ENCODE measurements at places on chromosomes 2 and 18. TPM values are rescaled to one million over a fixed set of nuclear protein-coding genes. Genes with fewer than 3 reads are reported as not detected.
A peak's percentile ranks its signal among the peaks of the same experiment; 100 is the strongest.

Gene KIAA2012
- total RNA-seq: not detected

Gene FLACC1
- 2.1 TPM for total RNA-seq

Gene CEP192
- total RNA-seq: 22.9 TPM

Gene COL5A2
- total RNA-seq: 1,955 TPM

Gene C1QL2
- not detected for total RNA-seq

- H3K27me3 ChIP-seq: no peaks in the 10 kb centered on the region
- peaks cover 19% of the 10 kb centered on the region for H3K4me1 ChIP-seq
- H3K27ac ChIP-seq: no peak overlapping the region
Observed at GRCh38 chr2:20643060-20643459, 7.8 kb downstream of the HS1BP3 start.

- H3K4me1 ChIP-seq: peaks cover 13% of the 10 kb centered on the region
- H3K36me3 ChIP-seq: no peaks in the 10 kb centered on the region
- no peak overlapping the region for H3K4me3 ChIP-seq
- H3K27ac ChIP-seq: no peak overlapping the region
- H3K27me3 ChIP-seq: no peaks in the 10 kb centered on the region
Observed at GRCh38 chr2:143740431-143740830, 611.2 kb downstream of the ARHGAP15 start.

DNA sequence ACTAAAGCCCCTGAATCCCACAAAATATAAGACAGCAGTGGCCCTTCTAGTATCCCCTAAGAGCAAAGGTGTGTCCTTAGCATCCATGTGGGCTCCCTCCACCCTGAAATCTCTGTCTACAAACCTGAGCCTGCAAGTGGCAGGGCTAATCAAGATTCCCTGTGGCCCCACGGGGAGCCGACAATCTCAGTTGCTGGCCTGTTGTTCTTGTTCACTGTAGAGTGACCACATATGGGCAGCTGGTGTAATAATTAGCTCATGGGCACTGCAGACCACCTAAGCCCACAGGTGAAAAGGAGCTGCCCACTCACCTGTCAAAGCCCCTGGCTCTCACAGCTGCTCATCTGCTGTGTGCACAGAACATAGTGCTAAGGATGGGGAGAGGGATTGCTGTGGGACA, 102.3 kb downstream of the MRO start:
- H3K27me3 ChIP-seq: peaks cover 4% of the 10 kb centered on the region
- no peak for DNase-seq
- H3K4me1 ChIP-seq: no peaks in the 10 kb centered on the region
- no peak overlapping the region for H3K27ac ChIP-seq

DNA sequence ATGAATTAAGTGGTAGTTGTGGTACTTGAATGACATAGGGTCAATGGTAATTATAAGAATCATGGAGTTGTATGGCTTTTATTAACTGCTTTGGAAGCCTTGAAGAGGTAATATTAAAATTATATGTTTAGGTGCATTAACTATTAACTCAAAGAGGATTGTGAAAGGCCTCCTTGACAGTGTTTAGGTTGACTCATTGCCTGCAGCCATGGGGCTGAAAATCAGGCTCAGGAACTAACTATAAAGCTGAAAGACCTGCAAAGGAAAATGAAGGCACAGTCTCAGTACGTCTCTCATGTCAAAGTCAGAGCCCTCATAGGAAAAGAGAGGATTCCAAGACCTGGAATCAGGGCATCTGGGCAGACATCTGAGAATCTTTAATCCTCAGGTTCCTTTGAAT, 31.0 kb downstream of the CACNB4 start:
- peaks cover 2% of the 10 kb centered on the region for H3K27me3 ChIP-seq
- no peak overlapping the region for H3K4me3 ChIP-seq
- H3K36me3 ChIP-seq: no peaks in the 10 kb centered on the region
- H3K27ac ChIP-seq: no peak overlapping the region
- peaks cover 17% of the 10 kb centered on the region for H3K4me1 ChIP-seq

DNA sequence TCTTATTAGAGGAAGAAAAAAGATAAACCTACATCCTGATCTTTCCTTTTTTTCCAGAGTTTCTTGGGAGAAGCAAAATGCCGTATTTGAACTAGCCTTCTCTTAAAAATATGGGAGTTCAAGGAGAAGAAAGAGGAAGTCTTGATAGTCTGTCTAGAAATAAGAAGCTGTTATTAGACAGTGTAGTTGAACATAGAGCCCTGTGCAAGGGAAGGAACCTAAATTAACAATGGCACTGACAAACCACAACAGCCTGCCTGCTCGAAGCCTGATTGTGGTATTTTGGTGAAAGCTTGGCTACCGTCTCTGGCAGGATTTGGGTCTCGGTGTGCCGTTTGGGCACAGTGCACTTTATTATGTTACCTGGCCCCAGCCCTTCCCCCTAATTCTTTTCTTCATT, 17.1 kb downstream of the SMARCAL1 start:
- H3K36me3 ChIP-seq: peaks cover 58% of the 10 kb centered on the region
- no peak for DNase-seq
- H3K4me3 ChIP-seq: no peak overlapping the region
- peaks cover 10% of the 10 kb centered on the region for H3K4me1 ChIP-seq
- no peaks in the 10 kb centered on the region for H3K27me3 ChIP-seq
- H3K27ac ChIP-seq: no peak overlapping the region

DNA sequence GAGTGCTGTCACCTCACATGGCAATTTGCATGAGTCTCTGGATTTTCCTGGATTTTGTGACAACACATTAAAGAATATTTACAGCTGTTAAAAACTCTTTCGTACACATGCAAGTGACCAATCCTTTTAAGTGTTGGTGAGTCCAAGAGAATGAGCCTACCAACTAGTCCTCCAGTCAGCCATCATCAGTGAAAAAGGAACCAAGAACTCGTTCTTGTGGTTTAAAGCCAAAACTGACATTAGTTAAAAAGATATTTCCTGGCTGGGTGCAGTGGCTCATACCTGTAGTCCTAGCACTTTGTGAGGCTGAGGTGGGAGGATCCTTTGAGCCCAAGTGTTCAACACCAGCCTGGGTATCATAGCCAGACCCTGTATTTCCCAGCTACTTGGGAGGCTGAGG, 215.4 kb upstream of the ITGA4 start:
- H3K36me3 ChIP-seq: no peaks in the 10 kb centered on the region
- DNase-seq: no peak
- no peak overlapping the region for H3K4me3 ChIP-seq
- H3K27ac ChIP-seq: no peak overlapping the region

GRCh38 chr2:53886406-53887280, 26.9 kb upstream of the GPR75 start:
- H3K36me3 ChIP-seq: peaks cover 66% of the 10 kb centered on the region
- DNase-seq: no peak
- no peaks in the 10 kb centered on the region for H3K4me1 ChIP-seq
- H3K27me3 ChIP-seq: no peaks in the 10 kb centered on the region

GRCh38 chr2:88234760-88235159, 64.6 kb downstream of the THNSL2 start:
- DNase-seq: peak; percentile 44
- no peak overlapping the region for H3K4me3 ChIP-seq
- no peaks in the 10 kb centered on the region for H3K4me1 ChIP-seq
- H3K27me3 ChIP-seq: peaks cover 11% of the 10 kb centered on the region

DNA sequence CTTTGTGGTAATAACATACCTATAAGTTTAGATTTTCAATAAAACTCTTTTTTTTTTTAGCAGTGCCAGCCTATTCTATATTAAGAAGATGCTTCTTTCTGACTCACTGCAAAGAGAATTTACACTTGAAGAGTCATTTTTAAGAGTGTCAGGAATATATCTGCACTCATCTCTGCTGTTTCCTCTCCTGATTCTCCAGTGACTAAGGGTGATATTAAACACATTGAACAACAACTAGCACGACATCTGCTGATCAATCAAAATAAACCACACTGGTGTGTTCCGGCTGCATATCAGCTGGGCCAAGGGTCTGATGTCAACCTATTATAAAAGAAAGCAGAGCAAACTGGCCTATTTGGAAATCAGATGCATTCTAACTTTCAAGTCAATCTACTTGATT, 15.0 kb downstream of the RAB27B start:
- peaks cover 19% of the 10 kb centered on the region for H3K27me3 ChIP-seq
- H3K27ac ChIP-seq: no peak overlapping the region
- no peak overlapping the region for H3K4me3 ChIP-seq

GRCh38 chr2:180519276-180519675, 461.1 kb upstream of the UBE2E3 start:
- no peak for DNase-seq
- H3K36me3 ChIP-seq: no peaks in the 10 kb centered on the region
- no peak overlapping the region for H3K27ac ChIP-seq
- peaks cover 28% of the 10 kb centered on the region for H3K4me1 ChIP-seq
- H3K4me3 ChIP-seq: no peak overlapping the region

DNA sequence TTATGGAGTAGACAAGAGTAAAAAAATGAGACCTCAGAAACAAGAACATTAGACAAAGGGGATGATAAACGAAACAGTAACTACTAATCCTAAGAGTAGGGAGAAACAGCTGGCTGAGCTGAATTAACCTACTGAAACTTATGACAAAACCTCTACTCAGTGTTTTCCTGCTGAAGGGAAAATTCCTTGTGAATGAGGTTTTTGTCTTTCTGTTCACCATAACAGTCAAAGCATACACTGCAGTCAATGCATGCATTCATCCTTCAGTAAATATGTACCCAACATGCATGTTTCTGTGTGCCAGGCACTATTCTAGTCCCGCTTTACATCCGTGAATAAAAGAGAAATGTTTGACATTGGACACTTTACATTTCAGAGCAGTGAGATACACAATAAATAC, 805.6 kb upstream of the KLHL29 start:
- H3K27ac ChIP-seq: no peak overlapping the region

GRCh38 chr2:15560140-15560987, 770 bp downstream of the NBAS start:
- peak overlapping the region; percentile 99 for H3K4me3 ChIP-seq
- H3K4me1 ChIP-seq: peaks cover 25% of the 10 kb centered on the region
- peak overlapping the region; percentile 99 for H3K27ac ChIP-seq

DNA sequence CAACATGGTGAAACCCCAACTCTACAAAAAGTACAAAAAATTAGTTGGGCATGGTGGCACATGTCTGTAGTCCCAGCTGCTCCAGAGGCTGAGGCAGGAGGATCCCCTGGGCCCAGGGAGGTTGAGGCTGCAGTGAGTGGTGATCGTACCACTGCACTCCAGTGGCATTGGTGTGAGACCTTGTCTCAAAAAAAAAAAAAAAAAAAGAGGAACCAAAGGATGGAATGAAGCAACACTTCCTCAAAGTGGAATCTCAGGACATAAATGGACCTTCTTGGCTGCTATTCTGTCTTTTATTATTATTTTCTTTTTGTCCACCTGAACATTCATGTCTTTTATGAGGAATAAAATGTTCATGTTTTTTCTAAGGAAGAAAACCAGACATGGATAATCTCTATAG, 13.7 kb downstream of the GEMIN6 start:
- no peaks in the 10 kb centered on the region for H3K36me3 ChIP-seq
- DNase-seq: no peak
- H3K4me3 ChIP-seq: no peak overlapping the region
- H3K4me1 ChIP-seq: no peaks in the 10 kb centered on the region

DNA sequence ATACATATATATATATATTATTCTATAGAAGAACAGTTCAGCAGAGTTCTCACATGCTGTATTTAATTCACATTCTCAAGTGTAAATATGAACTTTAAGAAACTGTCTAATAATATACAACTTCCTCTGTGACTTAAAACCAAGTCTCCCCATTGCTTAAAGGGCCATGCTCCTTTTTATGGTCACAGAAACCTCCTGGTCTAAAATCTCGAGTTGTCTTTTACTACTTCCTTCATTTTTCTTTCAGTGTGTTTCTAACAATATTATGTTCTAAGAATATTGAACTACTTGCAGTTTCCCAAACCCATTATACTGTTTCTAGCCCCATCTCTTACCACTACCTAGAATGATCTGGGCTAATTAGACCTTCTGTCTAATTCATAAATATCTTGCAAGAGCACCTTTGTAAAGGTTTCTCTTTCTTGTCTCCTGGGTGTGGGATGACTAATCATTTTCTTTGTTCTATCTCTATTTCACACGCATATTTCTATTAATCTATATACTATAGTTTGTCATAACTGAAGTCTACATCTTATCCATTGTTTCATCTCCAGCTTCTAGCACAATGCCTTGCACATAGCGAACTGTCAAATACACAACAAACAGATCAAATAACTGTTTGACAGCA, 48.8 kb downstream of the ERBB4 start:
- H3K4me1 ChIP-seq: peaks cover 1% of the 10 kb centered on the region
- H3K27me3 ChIP-seq: no peaks in the 10 kb centered on the region
- no peaks in the 10 kb centered on the region for H3K36me3 ChIP-seq
- no peak for DNase-seq

- no peak overlapping the region for H3K27ac ChIP-seq
- peaks cover 4% of the 10 kb centered on the region for H3K36me3 ChIP-seq
- H3K4me1 ChIP-seq: peaks cover 6% of the 10 kb centered on the region
- H3K27me3 ChIP-seq: no peaks in the 10 kb centered on the region
- no peak for DNase-seq
Observed at GRCh38 chr2:86015006-86015405, 90.7 kb downstream of the POLR1A start.

- H3K27me3 ChIP-seq: no peaks in the 10 kb centered on the region
- no peak for DNase-seq
Observed at GRCh38 chr2:39772086-39772811, 6.8 kb downstream of the THUMPD2 start.

- H3K4me3 ChIP-seq: peak overlapping the region; percentile 91
- H3K36me3 ChIP-seq: no peaks in the 10 kb centered on the region
- peaks cover 21% of the 10 kb centered on the region for H3K4me1 ChIP-seq
- H3K27me3 ChIP-seq: peaks cover 2% of the 10 kb centered on the region
Observed at GRCh38 chr2:225041207-225041850, 939 bp downstream of the DOCK10 start.

DNA sequence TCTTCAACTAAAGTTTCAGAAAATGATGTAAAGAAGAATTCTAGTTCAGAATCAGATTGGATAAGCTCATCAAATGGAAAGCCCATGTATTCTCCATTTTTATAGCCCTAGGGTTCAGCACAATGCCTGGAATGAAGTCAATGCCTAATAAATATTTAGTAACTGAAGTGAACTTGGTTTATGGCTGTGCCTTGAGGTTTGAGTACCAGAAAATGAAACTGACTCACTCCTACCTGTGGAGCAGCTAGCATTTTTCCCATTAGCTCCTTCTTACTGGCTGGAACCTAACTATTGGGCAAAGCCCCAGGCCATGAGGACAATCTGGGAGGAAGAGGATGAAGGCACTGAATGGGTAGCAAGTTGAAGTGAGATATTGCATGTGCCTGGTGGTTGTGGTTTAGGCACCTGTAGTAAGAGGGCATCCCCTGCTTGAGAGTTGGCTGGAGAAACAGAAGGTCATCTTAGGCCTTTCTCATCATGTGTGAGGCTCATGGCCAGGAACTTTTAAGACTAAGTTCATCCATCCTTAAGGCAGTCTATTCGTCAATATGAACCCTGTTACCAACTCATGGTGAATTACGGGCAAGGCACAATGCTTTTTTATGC, 85.0 kb upstream of the LYPD1 start:
- no peaks in the 10 kb centered on the region for H3K27me3 ChIP-seq
- DNase-seq: no peak
- no peaks in the 10 kb centered on the region for H3K4me1 ChIP-seq
- no peaks in the 10 kb centered on the region for H3K36me3 ChIP-seq

- peaks cover 61% of the 10 kb centered on the region for H3K4me1 ChIP-seq
- DNase-seq: no peak
- no peak overlapping the region for H3K27ac ChIP-seq
- peaks cover 49% of the 10 kb centered on the region for H3K36me3 ChIP-seq
- H3K4me3 ChIP-seq: no peak overlapping the region
Observed at GRCh38 chr2:173955867-173956266, 9.3 kb downstream of the SP3 start.

- H3K27ac ChIP-seq: no peak overlapping the region
- H3K4me3 ChIP-seq: no peak overlapping the region
- no peak for DNase-seq
Observed at GRCh38 chr2:48169141-48169592, 262.9 kb upstream of the FBXO11 start.

- no peak overlapping the region for H3K4me3 ChIP-seq
- no peaks in the 10 kb centered on the region for H3K36me3 ChIP-seq
Observed at GRCh38 chr2:240782886-240783818, 36.9 kb downstream of the KIF1A start.
